ENCODE measurements at places on chromosomes 3 and 15.
A peak's percentile ranks its signal among the peaks of the same experiment; 100 is the strongest.

GRCh38 chr3:175432376-175433025 is 573.4 kb downstream of the NAALADL2 start:
- peak; percentile 10 for DNase-seq

DNA sequence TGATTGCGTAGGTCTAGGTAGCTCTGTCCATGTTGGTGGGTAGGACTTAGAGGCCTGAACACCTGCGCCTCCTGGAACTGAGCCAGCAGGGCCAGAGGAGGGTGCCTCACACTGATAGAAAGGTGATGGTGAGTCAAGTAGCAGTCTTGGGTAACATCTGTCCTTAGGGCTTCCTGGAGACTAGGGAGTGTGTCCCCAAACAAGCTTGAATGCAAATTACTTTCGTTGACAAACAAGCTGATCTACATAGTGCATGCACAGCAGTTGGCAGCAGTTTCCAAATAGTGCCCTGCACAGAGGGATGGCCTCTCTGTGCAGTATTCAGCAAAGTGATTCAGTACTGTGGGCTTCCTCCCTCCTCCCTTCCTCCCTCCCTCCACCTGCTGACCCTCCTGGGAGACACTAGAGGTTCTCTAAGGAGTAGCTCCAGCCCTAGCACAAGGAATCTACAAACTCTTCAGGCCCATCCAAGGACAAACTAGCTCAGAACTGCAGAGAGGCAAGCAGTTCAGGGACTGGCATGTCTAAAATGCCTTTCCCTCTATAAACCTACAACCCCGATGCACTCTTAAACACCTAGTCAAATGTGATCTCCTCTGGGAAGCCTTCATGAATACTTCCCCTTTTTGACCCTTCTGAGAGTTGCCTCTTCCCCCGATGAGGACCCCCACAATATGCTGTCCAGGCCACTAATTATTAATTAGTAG is 61.0 kb downstream of the TLE3 start:
- peak; percentile 76 for DNase-seq

DNA sequence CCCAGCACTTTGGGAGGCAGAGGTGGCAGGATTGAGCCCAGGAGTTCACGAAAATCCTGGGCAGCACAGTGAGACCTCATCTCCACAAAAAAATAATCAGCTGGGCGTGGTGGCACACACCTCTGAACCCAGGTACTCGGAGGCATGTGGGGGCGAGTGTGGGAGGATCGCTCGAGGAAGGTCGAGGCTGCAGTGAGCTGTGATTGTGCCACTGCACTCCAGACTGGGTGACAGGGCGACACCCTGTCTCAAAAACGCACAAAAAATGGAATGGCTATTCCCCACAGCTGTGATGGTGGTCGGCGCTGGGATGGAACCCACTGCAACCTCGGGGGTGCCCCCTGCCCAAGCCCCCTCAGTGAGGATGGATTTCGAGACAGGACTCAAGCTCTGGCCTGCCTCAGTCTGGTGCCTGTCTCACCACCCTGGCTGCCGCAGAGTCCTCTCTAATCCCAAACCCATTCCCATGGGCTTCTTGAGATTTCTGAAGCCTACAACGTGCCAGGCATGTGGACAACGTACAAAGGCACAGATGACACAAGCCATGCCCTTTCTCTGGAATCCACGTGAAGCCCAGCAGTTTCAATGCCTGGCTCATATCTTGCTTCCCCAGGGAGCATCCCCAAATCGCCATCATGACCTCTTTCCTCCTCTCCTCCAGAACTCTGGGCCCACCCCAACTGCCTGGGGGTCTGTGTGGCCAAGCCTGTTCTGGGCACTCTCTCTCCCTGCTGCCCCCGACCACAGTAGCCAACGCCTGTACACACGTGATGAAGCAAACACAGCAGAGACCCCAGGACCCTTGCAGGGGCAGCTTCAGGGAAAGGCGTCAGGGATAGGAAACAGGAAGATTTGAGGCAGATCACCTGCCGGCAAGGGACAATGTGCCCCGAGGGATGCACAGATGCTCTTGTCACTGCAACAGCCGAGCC is 32.4 kb downstream of the ADAMTS17 start:
- no peak for DNase-seq

DNA sequence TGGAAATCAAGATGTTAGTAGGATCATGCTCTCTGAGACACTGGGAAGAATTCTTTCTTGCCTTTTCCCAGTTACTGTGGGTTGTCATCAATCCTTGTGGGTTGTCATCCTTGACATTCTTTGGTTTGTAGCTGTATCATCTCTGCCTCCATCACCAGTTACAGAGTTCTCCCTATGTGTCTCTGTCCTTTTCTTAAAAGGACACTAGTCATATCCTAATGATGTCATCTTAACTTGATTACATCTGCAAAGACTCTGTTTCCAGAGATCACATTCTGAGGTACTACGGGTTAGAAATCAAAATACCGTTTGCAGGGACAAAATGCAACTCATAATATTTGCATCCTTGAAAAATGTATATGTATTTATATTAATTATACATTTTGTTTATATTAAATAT is 500.4 kb downstream of the ZBBX start:
- DNase-seq = no peak

- DNase-seq = no peak
These were observed 951 bp downstream of the POMGNT2 start for GRCh38 chr3:43104660-43105595.

DNA sequence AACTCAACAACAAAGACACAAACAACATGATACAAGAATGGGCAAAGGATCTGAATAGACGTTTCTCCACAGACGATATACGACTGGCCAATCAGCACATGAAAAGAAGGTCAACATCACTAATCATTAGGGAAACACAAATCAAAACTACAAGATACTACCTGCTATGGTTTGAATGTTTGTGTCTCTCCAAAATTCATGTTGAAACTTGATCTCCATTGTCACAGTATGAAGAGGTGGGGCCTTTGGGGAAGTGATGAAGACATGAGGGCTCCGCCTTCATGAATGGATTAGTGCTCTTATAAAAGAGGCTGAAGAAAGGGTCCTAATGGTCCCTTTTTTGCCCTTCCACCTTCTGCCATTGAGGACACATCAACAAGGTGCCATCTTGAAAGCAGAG is 32.3 kb downstream of the ACAP2 start:
- no peak for DNase-seq

DNA sequence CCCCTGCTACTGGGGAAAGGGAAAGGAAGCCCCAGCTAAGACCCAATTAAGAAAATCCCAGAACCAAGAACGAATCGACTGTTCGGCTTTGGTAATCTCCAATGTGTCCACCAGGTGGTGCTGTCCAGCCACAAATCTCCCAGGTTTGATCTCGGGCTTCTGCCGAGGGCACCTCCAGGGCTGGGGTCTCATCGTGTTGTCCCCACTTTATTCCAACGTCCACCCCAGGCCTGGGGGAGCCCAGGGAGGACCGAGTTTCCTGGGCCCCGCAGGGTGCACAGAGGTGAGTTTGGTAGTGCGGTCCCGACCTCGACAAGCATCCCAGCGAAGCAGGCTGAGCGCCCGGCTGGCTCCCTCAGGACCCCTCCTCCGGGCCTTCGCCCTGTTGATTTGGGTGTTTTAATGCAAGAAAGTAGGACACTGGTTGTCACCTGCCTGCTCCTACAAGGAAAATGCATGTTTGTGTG is 185.1 kb downstream of the GOLGA6L6 start:
- DNase-seq = no peak

DNA sequence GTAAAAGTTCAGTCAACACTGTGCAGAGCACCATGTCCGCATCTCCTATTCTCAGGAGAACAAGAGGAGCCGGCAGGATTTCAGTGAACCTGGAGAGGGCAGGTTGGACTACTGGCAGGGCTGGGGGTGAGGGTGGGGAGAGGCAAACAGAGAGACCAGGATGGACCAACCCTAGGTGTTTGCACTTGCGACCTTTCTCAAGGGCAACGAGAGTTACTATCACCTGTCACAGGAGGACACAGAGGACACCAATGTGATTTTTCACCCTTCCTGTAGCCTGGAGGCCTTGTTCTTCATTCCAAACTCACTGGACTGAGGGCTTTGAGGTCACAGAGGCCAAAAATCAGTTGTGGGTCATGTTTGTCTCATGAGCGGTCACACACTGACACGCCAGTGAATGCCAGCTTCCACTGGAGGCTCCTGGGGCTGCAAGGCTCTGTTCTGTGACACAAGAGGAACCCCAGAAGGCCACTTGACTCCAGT is 89.5 kb downstream of the CPN2 start:
- DNase-seq = no peak

- DNase-seq = no peak
These were observed 209.8 kb upstream of the RBMS3 start for GRCh38 chr3:29070959-29071634.

DNA sequence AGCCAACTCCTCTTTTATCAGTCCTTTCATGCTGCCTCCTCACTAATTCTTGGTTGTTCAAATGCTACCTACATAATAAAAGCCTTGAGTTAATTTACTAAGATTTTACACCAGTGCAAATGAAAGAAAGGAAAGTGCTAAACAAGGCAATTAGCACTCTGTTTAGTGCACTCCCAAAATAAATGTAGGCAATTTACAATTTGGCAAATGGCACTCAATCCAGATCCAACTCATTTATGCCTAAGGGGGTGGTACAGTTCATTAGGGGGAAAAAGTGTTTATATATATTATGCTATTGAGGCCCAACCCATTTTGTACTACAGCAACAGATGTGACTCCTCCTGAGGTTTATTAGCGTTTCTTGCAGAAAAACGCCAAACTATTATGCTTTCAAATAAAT is 370.1 kb downstream of the NR2F2 start:
- DNase-seq = no peak
